ENCODE measurements at places on chromosomes 2 and 18. TPM values are rescaled to one million over a fixed set of nuclear protein-coding genes. Genes with fewer than 3 reads are reported as not detected.

DNA sequence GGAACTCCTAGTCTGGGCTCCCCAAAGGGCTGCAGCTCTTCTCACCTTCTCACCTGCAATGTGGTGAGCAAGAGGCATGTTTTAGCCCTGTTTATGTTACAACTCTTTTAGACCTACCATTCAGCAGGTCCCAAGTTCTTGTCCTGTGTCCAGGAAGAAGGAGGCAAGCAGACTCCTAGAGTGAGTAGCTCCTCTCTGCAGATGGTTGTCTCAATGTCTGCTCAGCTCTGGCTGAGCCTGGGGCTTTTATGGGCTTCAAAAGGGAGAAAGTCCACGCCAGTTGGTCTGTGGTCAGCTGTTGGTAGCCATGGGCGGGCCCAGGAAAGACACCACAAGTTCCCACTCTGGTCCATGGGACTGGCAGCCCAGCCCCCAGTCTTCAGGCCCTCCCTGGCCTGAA is 148.1 kb upstream of the HS6ST1 start:
- H3K4me1 ChIP-seq, result no peaks in the 10 kb centered on the region
- H3K4me3 ChIP-seq, result no peak overlapping the region
- H3K36me3 ChIP-seq, result peaks cover 7% of the 10 kb centered on the region
- DNase-seq, result no peak
- no peak overlapping the region for H3K27ac ChIP-seq

- no peak for DNase-seq
- H3K4me1 ChIP-seq, result peaks cover 3% of the 10 kb centered on the region
- H3K27me3 ChIP-seq, result peaks cover 8% of the 10 kb centered on the region
- no peaks in the 10 kb centered on the region for H3K36me3 ChIP-seq
- no peak overlapping the region for H3K4me3 ChIP-seq
- no peak overlapping the region for H3K27ac ChIP-seq
Measured at GRCh38 chr2:238863231-238863630, 15.3 kb downstream of the TWIST2 start.

DNA sequence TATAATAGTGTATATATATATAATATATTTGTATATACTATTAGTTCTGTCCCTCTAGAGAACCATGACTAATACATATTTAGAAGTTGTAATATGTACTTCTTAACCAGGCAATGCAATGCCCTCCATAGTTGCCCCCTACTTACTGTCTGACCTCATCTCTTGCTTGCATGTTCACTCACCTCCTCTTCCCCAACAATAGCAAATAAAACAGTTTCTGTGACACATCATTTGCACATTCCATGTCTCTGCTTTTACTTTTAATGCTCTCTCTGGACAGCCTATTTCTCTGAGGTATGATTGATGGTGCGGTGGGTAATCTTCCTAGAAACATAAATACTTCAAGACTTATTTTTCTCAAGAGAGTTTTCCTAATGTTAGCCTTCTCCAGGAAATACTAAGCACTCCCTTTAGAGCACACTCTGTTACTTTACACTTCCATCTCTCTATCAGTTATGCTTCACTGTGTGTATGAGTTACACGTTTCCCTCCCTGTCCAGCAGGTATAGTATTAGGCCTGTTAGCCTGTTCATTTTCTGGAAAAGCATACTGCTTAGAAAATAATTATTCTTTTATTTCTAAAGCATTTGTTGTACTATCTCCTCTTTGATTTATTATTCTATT is 295.6 kb upstream of the LRATD1 start:
- no peaks in the 10 kb centered on the region for H3K27me3 ChIP-seq
- DNase-seq, result no peak
- no peaks in the 10 kb centered on the region for H3K36me3 ChIP-seq

DNA sequence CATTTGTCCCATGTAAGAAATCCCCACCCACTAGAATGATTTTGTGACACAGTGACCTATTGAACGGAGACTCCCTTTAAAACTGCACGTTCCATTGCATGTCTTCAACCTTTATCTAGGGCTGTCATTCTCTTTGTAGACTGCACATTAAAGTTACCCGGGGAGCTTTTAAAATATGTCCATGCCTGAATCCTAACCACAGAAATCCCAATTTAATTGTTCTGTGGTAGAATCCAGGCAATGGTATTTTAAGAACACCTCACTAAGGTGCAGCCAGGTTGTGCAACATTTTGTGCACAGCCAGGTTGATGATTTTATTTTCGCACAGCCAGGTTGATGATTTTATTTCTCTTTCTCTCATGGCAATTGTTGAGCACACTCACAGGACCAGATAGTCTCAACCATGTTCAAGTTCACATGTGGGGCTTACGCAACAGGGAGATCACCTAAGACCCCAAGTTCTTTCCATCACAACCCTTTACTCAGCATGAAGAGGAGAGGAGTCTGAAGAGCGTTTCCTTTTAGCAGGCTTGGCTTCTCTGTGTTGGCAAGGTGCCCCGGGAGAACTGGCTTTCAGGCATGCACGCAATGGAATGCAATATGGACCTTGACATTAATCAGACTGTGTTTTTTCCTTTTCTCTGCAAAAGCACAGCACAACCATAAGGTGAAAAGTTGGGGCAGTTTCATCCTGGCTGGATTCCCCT is 467.3 kb upstream of the ETAA1 start:
- H3K27ac ChIP-seq, result no peak overlapping the region
- H3K4me1 ChIP-seq, result no peaks in the 10 kb centered on the region
- no peaks in the 10 kb centered on the region for H3K27me3 ChIP-seq
- no peak for DNase-seq
- no peak overlapping the region for H3K4me3 ChIP-seq

The TMEM185B gene
- 15.9 TPM for total RNA-seq

The INHA gene
- total RNA-seq, result not detected

The FAM237A gene
- not detected for total RNA-seq

The RFX8 gene
- total RNA-seq, result 0.30 TPM

Measured in activated CD4-positive, alpha-beta T cell treated with anti-CD3 and anti-CD28 coated beads for 36 hours (primary cell).